Stimulated activated CD8-positive, alpha-beta memory T cell treated with anti-CD3 and anti-CD28 coated beads, Interleukin-7, amount 100 ng/mL, for 24 hours (primary cell): ENCODE measurements at places on chromosomes 6 and 20.

DNA sequence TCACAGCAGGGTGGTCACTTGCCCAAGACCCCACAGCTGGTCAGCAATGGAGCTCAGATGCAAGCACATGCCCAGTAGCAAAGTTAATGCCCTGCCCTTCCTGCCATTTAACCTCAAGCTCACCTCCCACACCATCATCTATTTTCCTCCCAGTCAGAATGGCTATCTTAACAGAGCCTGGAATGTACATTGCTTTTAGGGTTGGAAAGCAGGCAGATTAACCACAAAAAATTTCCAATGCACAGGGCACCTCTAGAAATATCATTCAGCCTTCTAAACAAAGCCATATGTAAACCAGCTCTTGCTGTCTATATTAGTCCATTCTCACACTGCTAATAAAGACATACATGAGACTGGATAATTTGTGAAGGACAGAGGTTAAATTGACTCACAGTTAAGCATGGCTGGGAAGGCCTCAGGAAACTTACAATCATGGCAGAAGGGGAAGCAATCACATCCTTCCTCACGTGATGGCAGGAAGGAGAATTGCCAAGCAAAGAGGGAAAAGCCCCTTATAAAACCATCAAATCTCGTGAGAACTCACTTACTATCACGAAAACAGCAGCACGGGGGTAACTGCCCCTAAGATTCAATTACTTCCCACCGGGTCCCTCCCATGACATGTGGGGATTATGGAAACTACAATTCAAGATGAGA, 106.9 kb downstream of the FYN start:
- no peak for DNase-seq

DNA sequence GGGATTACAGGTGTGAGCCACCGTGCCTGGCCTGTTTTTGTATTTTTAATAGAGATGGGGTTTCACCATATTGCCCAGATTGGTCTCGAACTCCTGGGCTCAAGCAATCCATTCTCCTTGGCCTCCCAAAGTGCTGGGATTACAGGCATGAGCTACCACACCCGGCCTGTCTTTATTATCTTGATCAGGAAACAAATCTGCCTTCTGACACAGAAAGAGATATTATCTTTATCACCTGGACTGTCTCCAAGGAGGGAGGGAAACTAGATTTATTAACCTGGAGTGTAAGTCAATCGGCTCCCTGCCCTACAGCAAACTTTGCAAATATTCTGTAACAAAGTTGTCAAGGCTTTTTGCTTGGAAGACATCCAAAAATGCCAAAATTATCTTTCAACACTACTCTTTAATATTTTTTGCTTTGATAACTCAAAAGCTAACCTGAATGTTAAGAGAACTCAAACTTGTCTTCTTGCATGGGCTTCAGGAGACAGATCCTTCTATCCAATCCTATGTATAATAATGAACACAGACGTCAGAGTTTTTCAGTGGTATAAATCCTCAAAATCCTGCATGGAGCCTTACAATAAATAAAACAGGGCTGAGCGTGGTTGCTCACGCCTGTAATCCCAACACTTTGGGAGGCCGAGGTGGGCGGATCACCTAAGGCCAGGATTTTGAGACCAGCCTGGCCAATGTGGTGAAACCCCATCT, 85.0 kb upstream of the LOC128125822 start:
- DNase-seq = no peak

GRCh38 chr20:48414786-48415185, 413.0 kb downstream of the PREX1 start:
- no peak for DNase-seq

- no peak for DNase-seq
Observed at GRCh38 chr6:6546318-6547109, 42.0 kb upstream of the LY86 start.

DNA sequence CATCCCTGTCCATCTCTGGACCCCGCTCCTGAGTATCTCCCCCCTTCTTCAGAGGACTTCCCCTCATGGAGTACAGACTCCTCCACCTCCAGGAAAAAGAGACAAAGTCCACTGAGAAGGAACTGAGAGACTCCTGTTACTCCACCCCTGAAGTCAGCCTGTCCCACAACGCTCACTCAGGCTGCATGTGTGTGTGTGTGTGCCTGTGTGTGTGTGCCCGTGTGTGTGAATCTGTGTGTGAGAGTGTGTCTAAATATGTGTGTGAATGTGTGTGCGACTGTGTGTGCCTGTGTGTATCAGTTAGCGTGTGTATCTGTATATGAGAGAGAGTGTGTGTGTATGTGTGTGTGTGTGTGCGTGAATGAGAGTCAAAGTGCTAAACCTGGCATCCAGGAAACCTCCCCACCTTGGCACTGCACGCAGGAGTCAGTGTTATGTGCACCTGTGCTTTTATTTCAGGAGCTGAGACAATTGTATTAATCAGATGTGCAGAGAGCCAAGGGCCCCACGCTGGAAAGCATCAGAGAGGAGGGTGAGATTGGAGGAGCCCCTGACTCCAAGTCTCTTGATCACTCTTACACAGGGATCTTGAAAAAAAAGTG, 39.0 kb downstream of the HLA-A start:
- DNase-seq = no peak

- no peak for DNase-seq
Observed at GRCh38 chr6:16511723-16512489, 249.4 kb downstream of the ATXN1 start.

DNA sequence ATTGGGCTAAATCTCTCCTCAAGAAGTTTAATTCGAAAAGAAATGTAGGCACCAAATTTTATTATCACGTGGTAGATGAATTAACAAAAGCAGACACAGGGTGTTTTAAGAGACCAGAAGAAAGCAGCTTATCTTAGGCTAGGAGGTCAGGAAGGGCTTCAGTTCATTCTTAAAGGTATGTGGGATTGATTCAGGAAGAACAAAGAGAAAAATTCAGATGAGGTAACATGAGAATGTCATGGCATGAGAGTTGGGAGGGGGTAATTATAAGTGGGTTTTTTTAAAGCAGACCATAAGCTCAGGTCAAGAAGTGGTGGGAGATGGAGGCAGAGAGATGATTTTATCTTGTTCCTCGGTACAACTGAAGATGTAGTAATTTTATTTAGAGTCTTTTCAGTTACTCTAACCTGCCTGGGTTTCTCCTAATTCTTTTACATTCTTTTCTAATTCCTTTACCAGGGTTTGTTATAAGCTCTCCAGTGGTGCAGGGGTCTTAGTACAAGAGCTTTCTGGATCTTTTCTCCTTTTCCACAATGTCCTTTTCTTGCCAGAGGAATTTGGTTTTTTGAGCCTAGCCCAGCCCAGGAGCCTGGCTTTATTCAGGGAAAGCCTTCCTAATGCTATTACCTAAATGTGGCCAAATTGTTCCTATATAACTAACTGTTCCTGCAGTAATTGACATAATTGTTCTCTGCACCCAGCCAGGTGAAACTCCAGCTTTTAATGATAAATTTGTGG, 474.1 kb upstream of the BTBD3 start:
- no peak for DNase-seq

DNA sequence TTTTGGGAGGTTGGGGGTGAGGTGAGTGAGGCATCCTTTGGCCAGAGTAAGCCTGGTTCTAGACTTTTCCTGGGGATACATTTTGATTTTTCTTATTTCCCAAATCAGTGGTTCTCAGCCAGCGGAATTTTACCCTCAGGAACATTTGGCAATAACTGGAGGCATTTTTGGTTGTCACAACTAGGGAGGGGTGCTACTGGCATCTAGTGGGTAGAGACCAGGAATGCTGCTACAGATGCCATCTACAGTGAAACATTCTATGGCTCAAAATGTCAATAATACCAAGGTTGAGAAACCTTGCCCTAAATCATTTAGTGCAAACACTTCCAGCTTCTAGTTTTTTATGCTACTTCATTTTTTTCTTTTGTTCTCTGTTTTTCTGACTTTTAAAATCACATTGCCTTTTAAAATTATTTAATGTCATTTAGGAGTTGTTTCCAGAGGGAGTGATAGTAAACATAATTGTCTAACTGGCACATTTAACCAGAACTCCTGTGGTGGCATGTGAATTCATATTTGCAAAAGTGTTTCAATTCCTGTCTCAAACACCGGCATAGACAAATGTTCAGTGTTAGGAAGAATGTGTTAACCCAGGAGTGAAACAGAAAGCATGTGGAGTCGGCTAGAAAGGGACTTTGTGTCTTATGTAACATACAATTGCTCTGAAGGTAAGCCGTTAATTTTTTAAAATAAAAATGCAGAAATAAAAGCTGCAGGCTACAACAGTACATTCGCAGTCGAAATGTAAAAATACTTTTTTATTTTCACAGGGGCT, 59.0 kb downstream of the QRSL1 start:
- no peak for DNase-seq

DNA sequence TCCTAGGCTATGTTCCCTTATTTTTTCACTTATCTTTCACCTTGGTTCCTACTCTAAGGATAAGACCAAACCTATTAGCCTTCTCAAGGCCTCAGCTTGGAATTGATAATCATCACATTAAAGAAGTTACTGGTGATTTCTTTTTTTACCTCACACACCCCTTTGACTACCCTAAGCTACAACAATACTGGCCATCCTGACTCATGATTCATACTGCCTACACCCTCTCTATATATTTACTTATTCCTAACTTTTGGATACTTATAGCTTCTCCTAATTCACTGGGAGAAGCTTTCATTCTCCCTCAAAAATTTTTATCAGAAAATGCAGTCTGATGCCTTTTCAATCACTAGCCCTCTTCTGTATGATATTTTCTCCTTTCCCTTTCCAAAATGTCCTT, 256.1 kb downstream of the TBX18 start:
- no peak for DNase-seq

- no peak for DNase-seq
Observed at GRCh38 chr6:37192666-37193065, 22.7 kb downstream of the PIM1 start.
